ENCODE measurements at places on chromosomes 6 and 20. TPM values are rescaled to one million over a fixed set of nuclear protein-coding genes. Genes with fewer than 3 reads are reported as not detected.

DNA sequence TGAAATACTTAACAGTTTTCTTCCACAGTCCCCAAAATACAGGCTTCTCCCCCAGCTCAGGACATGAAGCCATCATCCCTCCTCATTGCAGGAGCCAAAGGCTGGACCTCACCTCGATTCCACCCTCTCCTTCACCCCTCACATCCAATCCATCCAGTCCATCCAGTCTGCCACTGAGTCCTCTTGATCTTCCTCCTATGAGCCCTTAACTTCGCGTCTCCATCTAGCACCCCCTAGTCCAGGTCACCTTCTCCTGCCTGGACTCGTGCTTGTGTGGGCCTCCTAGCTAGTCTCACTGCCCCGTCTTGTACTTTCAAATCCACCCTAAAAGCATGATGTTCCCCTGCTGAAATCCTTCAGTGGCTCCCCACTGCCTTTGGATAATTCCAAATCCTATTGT lies 3.3 kb downstream of the TRIB3 start:
- no peak for DNase-seq

TMC2 gene
- not detected for total RNA-seq

DNA sequence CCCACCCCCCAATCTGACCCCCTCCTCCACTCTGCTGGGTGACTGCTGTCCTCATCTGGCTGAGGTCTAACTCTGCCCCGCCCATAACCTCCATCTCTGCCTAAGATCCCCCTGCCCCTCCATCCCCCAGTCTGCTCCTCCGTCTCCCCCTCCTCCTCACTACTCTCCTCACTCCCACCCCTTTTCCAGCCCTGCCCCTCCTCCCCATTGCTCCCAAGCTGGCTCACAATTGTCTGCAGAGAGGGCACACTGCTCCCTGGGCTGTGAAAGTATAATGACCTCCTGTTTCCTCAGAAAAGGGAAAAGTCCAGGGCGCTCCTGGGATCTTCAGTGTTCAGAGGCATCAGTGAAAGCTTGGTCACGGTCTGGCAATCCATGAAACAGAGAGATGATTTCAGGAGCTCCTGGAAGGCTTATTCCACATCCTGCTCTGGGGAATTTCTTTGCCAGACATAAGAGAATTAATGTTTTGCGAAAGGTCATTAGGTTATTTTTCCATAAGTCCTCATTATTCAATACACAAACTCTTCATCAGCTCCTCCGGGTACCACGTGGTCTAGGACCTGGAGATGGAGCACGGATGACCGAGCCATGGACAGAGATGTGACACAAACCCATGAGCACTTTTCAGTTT lies 21.5 kb downstream of the CST5 start:
- DNase-seq, result no peak

DNA sequence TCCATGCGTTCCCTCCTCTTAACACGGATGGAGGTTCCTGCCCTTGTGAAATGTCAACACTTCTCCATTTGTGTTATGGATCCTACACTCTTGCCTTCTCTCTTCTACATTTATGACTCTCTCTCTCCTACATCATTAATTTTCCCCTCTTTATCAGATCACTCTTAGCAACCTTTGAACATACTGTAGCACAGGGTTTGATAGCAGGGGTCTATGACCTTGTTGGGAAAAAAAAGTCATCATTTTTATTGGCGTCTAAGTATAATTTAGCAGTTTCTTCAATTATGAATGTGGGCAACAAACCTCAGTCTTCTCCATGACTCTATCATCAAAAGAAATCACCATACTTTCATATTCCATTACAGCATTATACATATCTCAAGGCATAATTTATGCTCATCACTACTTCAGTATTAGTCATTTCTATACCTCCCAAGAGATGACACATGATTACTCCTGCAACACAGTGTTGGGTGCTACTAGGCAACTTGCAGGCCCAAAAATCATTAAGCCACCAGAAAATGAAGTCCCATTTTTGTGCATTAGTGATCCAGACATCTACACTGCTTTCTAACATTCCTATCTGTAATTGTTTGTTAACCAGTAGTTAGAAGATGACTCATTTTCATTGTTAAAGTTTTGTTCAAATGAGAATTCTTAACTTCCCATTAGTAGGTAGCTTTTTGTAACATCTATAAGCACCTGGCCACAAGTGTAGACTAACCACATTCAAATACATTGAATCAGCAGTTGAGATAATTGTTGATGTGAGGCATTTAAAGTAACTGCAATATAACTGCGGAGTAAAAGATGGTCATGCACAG lies 9.5 kb downstream of the CYP39A1 start:
- no peak for DNase-seq

DNA sequence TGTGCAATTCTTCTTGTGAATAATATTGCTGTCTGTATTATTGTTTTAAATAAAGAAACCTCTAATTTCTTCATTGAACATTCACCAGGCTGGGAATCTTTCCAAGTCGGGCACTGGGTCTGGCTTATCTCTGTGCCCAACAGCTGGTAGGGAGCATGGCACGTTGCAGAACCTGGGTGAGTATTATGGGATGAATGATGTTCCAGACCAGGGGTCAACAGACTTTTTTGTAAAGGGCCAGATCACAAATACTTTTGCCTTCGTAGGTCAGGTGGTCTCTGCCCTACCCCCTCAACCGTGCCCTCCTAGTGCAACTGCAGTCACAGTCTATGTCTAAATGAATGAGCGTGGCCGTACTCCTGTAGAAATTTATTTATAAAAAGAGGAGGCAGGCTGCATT lies 81.6 kb upstream of the FOXQ1 start:
- DNase-seq, result no peak

DNA sequence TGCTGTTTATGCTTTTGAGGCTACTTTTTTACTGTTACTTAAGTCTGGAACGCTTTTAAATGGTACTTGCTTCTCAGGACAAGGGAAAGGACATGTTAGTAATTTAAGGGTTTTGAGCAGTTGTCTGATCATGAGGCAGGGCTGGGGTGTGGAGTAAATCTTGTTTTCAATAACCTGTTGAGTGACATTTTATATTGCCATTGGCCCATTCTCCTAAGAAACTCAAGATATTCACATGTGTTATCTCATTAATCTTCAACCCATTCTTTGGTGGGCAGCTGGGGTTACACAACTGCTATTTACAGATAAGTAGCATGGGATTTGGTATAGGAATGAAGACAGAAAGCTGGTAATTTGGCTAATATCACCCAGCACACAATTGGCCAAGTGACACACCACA lies 44.6 kb upstream of the IL17A start:
- DNase-seq, result no peak

DNA sequence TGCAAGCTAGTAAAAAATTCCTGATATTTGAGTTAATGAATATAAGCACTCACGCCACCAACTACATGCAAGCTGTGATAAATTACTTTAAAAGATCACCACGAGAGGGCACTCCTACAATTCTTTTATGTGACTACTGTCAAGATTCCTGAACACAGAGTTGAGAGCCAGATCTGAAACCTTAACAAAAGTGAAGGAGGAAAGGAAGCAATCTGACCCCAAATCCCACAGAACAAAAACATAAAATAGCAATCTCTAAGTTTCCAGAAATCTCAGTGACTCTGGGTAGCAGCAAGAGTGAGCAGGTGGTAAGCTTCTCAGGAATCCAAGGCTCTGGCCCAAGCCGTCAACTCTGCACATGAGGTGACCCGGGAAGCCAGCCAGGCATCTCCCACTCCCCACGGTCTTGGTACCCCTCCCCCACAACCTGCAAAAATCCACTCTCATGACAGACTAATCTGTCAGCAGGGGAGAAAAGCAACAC lies 55.1 kb downstream of the STAU1 start:
- DNase-seq, result peak; percentile 58

NRSN1 gene
- total RNA-seq, result not detected

- no peak for DNase-seq
These were observed 32.4 kb downstream of the JPH2 start for GRCh38 chr20:44154521-44155001.

DNA sequence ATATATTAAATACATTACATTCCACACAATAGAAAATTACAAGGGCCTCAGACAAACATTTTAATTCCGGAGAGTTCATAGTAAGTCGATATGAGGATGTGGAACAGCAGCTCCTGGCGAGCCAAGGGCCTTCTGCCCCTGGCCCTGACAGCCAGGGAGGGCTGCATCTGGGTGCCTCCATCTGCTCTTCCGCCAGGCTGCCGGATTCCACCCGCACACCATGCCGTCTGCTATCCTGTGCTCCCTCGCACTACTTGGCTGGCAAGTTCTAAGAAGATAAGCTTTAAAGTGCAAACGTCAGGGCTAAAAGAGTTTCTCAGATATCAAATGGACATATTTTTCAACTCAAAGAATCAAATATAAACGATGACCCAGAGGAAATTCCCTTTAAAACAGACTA lies 656.3 kb upstream of the NOX3 start:
- no peak for DNase-seq

- no peak for DNase-seq
These were observed 24.6 kb downstream of the DSTN start for GRCh38 chr20:17594443-17594842.

DNA sequence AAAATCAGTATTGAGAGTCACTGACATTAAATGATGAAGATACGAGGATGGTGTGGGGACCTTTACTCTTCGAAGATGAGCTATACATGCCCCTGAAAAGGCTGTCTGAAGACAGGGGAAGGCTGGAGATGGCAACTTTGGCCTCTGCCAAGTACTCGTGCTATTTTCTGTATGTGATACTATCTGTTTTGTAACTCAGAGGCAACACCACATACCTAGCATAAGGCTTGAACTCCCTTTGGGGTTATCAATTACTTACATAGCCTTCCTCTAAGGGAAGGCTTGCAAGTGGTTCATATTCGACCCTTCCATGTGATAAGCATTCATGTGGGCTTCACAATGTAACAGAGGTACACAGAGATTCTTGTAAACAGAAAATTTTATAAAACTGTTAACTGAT lies 68.7 kb upstream of the FBXO30 start:
- DNase-seq, result no peak

DNA sequence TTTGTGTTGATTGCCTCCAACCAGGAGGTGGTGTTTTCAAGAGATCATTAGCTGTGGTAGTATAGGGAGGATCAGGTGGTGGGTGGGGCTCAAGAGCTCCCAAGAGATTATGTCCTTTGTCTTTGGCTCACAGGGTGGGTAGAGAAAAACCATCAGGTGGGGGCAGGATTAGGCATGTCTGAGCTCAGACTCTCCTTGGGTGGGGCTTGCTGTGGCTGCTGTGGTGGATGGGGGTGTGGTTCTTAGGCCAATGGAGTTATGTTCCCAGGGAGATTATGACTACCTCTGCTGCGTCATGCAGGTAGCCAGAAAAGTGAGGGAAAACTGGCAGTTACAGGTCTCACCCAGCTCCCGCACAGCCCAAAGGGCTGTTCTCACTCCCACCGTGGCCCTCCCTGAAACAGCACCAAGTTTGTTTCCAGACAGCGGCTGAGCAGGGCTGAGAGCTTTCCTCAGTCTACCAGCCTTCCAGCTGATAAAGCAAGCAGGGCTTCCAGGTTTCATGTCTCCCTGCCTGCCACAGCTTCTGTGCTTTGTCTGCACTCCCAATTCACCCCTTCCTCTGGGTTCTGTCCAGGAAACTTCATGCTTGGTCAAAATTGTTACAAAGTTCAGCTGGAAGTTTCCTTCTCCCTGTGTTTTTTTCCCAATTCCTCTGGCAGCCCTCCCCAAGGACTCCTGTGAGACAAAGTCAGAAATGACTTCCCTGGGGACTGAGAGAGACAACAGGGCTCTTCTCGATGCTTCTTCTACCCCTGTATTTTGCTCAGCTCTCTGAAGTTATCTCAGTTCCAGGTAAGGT lies 481.1 kb upstream of the MAN1A1 start:
- no peak for DNase-seq

- no peak for DNase-seq
These were observed 17.2 kb downstream of the MCM9 start for GRCh38 chr6:118917546-118918328.

SYTL3 gene
- total RNA-seq, result 26.9 TPM

GRCh38 chr20:57317316-57317788 lies 12.3 kb upstream of the SPO11 start:
- DNase-seq, result no peak

- no peak for DNase-seq
These were observed 70.9 kb downstream of the MYO6 start for GRCh38 chr6:75819776-75820487.

EFCAB8 gene
- 0.94 TPM for total RNA-seq

GRCh38 chr6:156427345-156427744 lies 349.8 kb upstream of the ARID1B start:
- no peak for DNase-seq

DNA sequence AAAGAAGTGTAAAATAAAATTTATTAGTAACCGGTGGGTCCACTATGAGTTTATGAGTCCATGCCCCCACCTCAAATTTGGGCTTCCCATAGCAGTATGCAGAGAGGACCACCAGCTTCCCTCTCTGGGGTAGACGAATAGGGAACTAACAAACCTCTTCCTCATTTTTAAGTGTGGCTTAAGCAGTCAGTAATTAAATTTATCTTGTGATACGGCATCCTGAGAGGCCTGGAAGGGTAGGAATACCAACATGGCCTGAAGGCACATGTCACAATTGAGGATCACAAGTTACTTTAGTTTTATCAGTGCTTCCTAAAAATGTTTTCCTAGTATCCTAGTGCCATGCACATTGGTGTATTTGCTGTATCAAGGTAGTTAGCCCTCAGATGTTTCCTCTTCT lies 239.9 kb downstream of the HIVEP2 start:
- DNase-seq, result no peak

Measured in activated CD4-positive, alpha-beta T cell treated with anti-CD3 and anti-CD28 coated beads, Interleukin-2, amount 10 ng/mL, durations not matched to agents 7 days and 5 days (primary cell).